Left ventricle myocardium inferior (tissue), 1 donor: ENCODE measurements at places on chromosomes 1 and 21. TPM values are rescaled to one million over a fixed set of nuclear protein-coding genes. Genes with fewer than 3 reads are reported as not detected.

GRCh38 chr1:192527950-192528349 lies 47.6 kb upstream of the RGS1 start:
- no peak overlapping the region for H3K27ac ChIP-seq
- no peaks in the 10 kb centered on the region for H3K36me3 ChIP-seq
- H3K27me3 ChIP-seq = no peaks in the 10 kb centered on the region
- no peak for DNase-seq
- H3K4me3 ChIP-seq = no peak overlapping the region
- peaks cover 19% of the 10 kb centered on the region for H3K4me1 ChIP-seq

- no peaks in the 10 kb centered on the region for H3K36me3 ChIP-seq
- no peak for DNase-seq
- no peak overlapping the region for H3K4me3 ChIP-seq
These were observed 32.5 kb downstream of the KAZN start for GRCh38 chr1:14630986-14631385.

DNA sequence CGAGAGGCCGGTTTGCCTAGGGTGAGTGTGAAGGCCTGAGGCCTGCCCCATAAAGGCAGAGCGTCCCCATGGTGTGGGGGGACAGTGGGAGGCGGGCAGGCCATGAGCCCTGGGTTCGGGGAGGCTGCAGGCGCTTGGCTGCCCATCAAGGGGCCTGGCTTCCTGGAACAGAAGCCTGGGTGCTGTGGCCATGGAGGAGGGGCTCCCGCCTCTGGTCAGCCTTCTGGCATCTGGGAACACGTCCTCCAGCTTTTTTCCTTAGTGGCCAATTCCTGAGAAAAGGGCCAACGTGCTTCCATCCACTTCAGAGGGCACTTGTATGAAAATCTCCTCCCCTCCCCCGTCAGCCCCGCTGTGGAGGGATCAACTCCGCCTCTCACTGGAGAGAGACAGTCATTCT lies 58.7 kb downstream of the PRDM16 start:
- peaks cover 94% of the 10 kb centered on the region for H3K4me1 ChIP-seq
- no peaks in the 10 kb centered on the region for H3K27me3 ChIP-seq
- H3K27ac ChIP-seq = peak overlapping the region; percentile 86
- no peak for DNase-seq
- peak overlapping the region; percentile 40 for H3K4me3 ChIP-seq
- H3K36me3 ChIP-seq = no peaks in the 10 kb centered on the region

DNA sequence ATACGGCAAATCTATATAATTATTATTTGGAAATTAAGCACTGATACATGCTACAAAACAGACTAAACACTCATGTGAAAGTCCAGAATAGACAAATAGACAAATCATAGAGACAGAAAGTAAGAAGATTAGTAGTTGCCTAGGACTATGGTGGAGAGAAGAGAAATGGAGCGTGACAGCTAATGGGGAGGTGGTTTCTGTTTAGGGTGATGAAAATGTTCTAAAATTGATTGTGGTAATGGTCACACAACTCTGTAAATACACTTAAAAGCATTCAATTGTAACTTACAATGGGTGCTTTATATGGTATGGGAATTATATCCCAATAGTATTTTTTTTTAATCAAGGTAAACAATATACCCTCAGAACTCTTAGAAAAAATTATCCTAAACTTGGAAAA lies 20.4 kb upstream of the ITLN2 start:
- H3K4me3 ChIP-seq = no peak overlapping the region
- DNase-seq = no peak
- H3K27me3 ChIP-seq = peaks cover 48% of the 10 kb centered on the region
- no peak overlapping the region for H3K27ac ChIP-seq
- no peaks in the 10 kb centered on the region for H3K36me3 ChIP-seq

DNA sequence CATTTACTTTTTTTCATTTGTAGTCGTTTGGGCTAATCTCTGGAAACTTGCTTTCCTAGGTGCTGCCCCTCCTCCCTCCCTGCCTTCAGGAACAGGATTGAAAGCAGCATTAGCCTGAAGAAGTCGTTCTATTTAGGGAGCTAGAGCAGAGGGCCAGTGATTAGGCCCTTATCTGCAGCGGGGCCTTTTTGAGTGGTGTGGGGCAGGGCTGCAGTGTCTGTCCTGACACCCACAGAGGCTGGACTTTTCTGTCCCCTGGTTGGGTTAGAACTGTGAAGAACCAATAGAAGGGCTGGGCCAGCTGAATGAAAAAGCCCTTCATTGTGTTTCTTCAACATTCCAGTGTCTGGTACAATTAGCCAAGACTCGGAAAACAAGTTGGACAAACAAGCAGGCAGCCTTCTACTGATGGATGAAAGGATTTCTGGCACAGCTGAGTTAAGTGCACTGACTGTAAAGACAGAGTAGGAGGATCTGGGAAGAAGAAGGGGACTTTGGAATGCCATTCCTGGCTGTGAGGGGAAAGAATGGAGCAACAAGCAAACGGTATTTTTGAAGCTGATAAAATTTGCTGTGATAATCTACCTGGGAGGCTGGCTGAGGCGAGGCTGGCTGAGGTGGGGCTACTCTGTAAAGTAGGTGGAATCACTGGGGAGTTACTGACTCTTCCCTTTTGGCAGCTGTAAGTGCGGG lies 9.7 kb downstream of the MACF1 start:
- peak overlapping the region; percentile 59 for H3K4me3 ChIP-seq
- no peaks in the 10 kb centered on the region for H3K36me3 ChIP-seq
- DNase-seq = peak; percentile 39
- H3K4me1 ChIP-seq = peaks cover 82% of the 10 kb centered on the region
- no peaks in the 10 kb centered on the region for H3K27me3 ChIP-seq

OPTC gene
- not detected for total RNA-seq
